ENCODE measurements at places on chromosomes 2 and 18.

DNA sequence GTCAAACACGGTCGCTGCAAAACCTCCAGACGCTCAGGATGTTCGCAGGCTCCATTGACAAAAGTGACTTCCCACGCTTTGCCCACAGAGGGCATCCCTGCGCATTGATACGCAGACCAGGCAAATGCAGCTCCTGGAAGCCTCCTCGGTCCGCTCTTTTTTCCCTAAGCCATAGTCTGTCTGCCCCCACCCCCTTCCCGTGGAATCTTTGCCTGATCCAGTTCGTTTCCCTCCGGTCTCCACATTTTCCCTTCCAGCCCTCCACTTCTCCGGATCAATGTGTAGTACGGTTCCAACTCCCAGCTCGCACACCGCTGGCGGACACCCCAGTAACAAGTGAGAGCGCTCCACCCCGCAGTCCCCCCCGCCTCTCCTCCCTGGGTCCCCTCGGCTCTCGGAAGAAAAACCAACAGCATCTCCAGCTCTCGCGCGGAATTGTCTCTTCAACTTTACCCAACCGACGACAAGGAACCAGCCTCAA lies at the start of gene DCC:
TSS of gene DCC (plus strand) at position 307 of the 481 bp plus-strand sequence. CDS start 591 bp downstream, outside the sequence.
- H3K4me1 ChIP-seq: no peaks in the 10 kb centered on the region
- peak within 1 kb of the TSS; percentile 62 for H3K4me3 ChIP-seq
- peak; percentile 6 for DNase-seq
- no peaks in the 10 kb centered on the region for H3K36me3 ChIP-seq

GRCh38 chr2:5315512-5315911 lies 376.7 kb upstream of the SOX11 start:
- H3K27ac ChIP-seq: no peak overlapping the region
- H3K27me3 ChIP-seq: no peaks in the 10 kb centered on the region
- H3K36me3 ChIP-seq: no peaks in the 10 kb centered on the region
- no peak overlapping the region for H3K4me3 ChIP-seq

DNA sequence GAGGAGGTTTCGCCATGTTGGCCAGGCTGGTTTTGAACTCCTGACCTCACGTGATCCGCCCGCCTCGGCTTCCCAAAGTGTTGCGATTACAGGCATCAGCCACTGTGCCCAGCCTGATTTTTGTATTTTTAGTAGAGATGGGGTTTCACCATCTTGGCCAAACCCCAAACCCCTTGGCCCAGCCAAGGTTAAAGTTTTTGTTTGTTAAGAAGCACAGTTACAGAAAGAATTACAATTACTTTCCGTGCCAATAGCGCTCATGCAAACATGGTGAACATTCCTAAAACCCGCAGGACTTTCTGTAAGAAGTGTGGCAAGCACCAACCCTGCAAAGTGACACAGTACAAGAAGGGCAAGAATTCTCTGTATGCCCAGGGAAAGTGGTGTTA lies 26.1 kb downstream of the ITSN2 start:
- peaks cover 6% of the 10 kb centered on the region for H3K4me1 ChIP-seq
- H3K27me3 ChIP-seq: no peaks in the 10 kb centered on the region
- H3K36me3 ChIP-seq: no peaks in the 10 kb centered on the region
- H3K27ac ChIP-seq: no peak overlapping the region
- peak; percentile 77 for DNase-seq
- no peak overlapping the region for H3K4me3 ChIP-seq

GRCh38 chr2:150160058-150160457 lies 327.4 kb downstream of the RND3 start:
- H3K36me3 ChIP-seq: no peaks in the 10 kb centered on the region
- no peaks in the 10 kb centered on the region for H3K27me3 ChIP-seq
- no peak for DNase-seq
- no peaks in the 10 kb centered on the region for H3K4me1 ChIP-seq
- H3K4me3 ChIP-seq: no peak overlapping the region

- DNase-seq: no peak
- no peaks in the 10 kb centered on the region for H3K27me3 ChIP-seq
- H3K36me3 ChIP-seq: no peaks in the 10 kb centered on the region
- H3K4me3 ChIP-seq: no peak overlapping the region
These were observed 76.5 kb downstream of the SMAD7 start for GRCh38 chr18:48874233-48874632.

All from MCF 10A (cell line).